ENCODE measurements at places on chromosomes 2 and 18.

DNA sequence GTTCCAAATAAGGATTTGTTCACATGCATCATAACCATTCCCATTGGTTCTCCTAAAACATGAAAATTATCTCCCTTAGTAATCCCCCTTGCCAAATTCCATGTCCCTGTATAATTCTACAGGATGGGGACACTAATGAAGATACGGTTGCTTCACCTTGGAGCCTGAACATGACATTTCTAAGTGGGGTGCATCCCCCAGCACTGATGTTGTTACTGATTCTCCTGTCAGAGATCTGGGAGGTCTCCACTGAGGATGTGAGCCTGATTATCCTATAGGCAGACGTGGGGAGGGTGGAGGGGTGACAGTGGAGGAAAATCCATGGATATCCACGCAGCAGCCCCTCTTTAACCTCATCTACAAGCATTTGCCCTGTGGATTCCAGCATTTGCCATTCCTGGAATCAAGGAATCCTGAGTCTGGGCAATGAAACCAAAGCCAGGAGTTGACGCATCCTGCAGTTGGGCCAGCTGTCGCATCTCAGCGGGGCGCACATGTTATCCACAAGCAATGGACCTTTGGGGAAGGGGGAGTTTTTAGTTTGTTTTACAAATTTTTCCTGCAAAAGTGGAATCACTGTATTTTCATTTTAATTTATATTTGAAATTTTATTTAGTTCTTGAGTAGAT lies 57.3 kb downstream of the HK2 start:
- no peak for DNase-seq

- no peak for DNase-seq
Measured at GRCh38 chr2:210443527-210443926, 33.0 kb downstream of the LANCL1 start.

DNA sequence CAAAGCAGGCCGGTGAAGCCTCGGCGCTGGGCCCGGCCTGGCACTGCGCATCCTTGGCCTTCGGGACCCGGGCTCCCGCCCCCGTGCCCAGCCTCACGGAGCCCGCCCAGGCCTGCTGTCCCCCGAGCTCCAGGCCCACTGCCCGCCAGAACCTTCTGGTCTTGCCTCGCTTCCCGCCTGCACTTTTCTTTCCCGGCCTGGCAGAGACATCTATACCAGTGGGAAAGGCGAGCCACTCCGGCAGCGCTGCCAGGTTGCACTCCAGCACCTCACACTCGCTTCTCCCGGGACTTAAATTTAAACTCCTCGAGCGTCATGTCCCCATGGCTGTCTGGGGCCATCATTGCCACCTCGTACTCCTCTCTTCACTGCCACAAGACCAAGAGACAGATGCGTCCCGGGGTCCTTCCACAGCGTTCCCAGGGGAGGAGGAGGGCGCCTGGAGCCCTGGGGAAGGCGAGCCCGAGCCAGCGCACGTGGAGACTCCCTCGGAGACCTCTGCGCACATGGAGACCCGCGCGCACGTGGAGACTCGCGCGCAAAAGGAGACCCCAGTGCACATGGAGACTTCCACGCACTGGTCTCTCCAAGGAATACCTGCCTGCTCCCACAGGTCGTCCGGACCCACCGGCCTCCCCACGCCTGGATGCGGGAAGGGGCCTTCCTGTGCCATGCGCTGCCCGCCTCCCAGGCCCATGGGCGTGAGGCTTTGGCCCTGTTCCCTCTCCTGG lies 253.1 kb upstream of the SALL3 start:
- DNase-seq: no peak

GRCh38 chr2:172425336-172425735 lies 2.0 kb upstream of the ITGA6 start:
- DNase-seq: no peak

DNA sequence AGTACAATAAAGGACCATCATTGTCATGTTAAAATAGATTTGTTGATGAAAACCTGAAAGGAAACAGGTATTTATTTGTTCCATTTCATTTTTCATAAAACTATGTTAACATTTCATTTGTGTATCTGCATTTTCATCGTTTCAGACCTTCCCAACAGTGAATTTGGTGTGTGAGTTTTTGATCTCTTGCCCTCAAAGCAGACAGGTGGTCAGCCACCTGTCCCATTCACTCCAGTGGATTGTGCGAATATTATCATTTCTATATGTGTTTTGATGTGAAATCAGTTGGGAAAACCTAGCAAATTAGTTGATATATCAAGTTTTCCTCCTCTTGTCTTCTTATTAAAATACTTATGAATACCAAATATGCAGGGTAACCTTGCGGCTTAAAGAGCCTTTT lies 25.4 kb upstream of the ATP5MC3 start:
- DNase-seq: no peak

GRCh38 chr18:7437870-7438269 lies 129.2 kb upstream of the PTPRM start:
- no peak for DNase-seq

Measured in fibroblast of the conjunctiva (primary cell).